ENCODE measurements at places on chromosomes 3 and 15.
A peak's percentile ranks its signal among the peaks of the same experiment; 100 is the strongest.

DNA sequence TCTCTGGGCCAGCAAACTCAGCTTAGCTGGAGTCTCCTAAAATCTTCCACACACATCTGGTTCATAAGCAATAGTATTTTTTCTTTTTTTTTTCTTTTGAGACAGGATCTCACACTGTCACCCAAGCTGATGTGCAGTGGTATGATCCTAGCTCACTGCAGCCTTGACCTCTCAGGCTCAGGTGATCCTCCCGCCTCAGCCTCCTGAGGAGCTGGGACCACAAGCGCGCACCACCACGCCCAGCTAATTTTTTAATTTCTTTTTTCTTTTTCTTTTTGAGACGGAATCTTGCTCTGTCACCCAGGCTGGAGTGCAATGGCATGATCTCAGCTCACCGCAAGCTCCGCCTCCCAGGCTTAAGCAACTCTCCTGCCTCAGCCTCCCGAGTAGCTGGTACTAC is 34.3 kb downstream of the RNU5B-1 start:
- DNase-seq = no peak

DNA sequence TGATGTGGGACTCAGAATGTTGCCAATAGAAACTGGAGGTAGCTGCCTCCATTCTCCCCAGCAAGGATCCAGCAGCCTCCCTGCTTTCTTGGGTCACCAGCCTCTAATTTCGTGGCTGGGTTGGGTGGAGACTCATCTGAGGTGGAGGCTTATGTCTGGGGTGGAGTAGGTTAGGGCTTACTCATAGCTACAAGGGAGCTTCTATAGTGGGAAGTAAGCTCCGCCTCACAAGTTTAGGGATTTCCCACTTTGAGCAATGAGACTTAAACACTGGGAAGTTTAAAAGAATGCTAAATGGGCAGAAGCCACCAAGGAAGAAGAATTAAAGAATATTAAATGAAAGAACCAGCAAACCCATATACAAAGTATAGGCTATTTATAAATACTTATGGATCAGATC is 63.8 kb downstream of the GJD2 start:
- no peak for DNase-seq

- DNase-seq = no peak
Measured at GRCh38 chr15:70778258-70779076, 15.1 kb upstream of the UACA start.

DNA sequence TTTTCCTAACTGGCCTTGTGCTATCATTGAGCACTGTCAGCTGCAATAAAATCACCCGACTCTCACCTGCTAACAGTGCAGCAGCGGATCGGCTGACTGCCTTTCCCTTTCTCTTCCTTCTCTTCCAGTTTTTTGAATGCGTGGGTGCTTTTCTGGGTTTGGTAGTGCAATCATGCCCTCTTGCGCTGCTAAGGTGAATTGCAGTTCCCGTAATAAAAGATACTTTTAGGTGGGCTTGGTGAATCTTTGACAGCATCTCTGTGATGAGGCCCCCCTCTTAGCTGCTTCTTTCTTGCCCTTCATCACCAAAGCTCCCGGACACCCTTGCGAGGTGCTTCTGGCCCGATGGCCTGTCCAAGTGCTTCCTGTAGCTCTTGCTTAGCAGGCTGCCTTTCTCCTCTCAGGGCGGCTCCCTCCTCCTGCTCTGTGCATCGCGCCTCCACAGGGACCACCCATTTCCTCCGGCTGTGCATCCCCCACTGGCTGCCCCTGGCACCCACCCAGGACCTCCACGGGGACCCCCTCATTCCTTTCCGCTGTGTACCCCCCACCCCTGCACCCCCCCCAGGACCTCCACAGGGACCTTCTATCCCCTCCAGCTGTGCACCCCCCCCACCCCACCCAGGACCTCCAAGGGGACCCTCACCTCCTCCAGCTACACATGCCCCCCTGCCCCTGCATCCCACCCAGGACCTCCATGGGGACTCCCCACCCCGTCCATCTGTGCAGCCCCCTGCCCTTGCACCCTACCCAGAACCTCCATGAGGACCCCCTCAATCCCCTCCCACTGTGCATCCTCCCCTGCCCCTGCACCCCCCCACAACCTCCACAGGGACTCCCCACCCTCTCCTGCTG is 50.8 kb upstream of the RPL32 start:
- peak; percentile 78 for DNase-seq

- no peak for DNase-seq
Measured at GRCh38 chr3:58924578-58924977, 125.2 kb downstream of the CFAP20DC start.

DNA sequence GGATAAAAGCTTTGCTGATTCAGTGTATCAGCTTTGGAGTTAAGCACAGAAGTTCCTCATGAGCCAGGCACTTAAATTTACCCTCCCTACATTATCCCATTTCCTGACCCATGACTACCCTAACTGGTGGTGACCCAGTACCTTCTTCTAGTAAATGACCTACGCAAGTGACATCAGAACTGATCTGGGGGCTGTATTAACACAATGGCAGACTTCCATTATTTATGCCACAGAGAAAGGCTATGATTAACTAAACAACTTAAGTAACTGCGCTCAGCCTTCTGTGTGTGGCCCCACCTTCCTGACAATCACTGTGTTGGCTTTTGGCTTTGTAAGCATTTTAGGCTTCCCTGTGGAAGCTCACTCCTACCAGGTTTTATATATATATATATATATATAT is 1.9 kb downstream of the MB21D2 start:
- DNase-seq = no peak

Data from lung (tissue), 17 donors.